ENCODE measurements at places on chromosomes 6 and 20.

DNA sequence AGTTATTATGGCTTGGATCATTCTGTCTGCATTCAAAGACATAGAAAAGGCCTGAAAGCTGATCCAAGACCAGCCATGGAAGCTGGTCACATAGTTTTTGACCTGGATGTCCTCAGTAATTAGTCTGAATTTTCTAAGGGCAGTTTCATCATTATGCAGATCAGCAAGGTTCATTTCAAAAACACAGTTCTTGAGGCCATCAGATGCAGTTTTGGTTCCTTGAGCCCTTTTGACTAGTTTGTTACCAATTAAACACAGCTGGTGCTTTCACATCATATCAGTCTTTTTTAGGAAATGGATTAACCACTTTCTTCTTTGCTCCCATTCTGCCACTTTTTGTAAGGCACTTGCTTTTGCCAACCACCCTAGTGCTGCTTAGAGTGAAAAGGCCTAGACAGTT is 129.4 kb downstream of the NCOA3 start:
- DNase-seq, result no peak

DNA sequence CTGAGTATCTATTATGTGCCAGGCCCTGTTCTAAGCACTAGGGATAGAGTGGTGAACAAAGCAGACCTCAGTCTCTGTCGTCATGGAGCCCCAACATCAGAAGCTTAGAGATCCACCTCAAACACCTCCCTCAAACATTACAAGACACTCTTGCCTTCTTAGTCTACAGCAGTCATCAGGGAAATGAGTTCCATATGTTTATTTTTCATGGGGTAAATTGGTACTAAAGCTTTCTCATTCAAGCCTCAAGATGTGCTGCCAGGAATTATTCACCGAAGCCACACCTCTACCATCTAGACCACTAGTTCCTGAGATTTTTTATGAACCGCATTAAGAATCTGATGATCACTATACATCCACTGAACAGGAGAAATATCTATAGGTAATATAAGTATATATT is 59.0 kb upstream of the TFB1M start:
- no peak for DNase-seq

GRCh38 chr6:46610862-46611553 is 41.6 kb downstream of the CYP39A1 start:
- no peak for DNase-seq

DNA sequence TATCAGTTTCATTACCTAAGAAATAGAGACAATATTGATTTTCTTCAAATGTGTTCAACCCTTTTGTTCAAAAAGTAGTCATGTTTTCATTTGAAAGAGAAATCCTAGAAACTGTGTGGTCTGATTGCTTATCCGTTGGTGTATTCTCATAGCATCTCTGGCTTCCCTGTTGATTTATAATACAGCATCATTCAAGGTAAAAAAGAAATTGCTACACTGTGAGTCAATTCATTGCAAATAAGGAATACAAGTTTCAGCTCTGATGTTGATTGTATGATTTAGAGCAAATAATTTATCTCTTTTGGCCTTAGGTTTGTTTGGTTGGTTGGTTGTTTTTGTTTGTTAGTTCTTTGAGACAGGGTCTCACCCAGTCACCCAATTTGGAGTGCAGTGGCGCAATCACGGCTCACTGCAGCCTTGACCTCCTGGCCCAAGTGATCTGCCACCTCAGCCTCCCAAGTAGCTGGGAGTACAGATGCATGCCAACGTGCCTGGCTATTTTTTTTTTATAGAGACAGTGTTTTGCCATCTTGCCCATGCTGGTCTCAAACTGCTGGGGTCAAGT is 185.5 kb upstream of the TNFAIP3 start:
- no peak for DNase-seq

GRCh38 chr6:143110996-143111395 is 50.3 kb downstream of the AIG1 start:
- no peak for DNase-seq

- DNase-seq, result no peak
Measured at GRCh38 chr20:34717230-34718095, 13.3 kb downstream of the TP53INP2 start.

DNA sequence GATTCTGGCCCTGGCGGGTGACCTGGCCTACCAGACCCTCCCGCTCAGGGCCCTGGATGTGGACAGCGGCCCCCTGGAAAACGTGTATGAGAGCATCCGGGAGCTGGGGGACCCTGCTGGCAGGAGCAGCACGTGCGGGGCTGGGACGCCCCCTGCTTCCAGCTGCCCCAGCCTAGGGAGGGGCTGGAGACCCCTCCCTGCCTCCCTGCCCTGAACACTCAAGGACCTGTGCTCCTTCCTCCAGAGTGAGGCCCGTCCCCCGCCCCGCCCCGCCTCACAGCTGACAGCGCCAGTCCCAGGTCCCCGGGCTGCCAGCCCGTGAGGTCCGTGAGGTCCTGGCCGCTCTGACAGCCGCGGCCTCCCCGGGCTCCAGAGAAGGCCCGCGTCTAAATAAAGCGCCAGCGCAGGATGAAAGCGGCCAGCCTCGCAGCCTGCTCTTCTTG is 868 bp upstream of the SLC2A4RG start:
- DNase-seq, result peak; percentile 76

DNA sequence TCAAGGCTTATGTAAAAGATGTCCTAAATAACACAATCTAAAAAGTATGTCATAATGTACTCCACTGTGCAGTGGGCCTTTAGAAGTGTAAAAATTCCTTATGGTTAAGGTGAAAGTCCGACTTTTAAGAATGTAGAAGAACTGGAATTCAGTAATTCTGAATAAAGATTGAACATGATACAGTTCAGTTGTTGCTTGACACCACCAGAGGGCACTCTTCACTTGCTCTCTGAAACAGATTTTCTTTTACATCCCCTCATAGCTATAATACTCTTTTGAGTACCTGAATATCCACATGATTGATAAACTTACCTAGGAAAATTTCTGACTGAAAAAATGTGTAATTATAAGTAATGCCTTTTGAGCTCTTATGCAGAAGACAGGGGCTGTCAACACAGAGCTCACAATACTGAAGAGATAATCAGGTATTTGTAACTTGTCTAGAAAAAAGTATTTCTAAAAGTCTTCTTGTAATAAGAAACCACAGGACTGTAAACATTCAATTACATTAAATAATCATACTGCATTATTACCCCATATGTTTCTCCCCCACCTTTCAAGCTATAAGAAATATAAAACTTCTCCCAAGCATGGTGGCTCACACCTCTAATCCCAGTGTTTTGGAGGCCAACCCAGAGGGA is 92.1 kb downstream of the POPDC3 start:
- DNase-seq, result no peak

GRCh38 chr6:159610881-159611280 is 82.2 kb downstream of the SOD2 start:
- no peak for DNase-seq

- no peak for DNase-seq
Measured at GRCh38 chr20:11849270-11849915, 68.3 kb upstream of the BTBD3 start.

DNA sequence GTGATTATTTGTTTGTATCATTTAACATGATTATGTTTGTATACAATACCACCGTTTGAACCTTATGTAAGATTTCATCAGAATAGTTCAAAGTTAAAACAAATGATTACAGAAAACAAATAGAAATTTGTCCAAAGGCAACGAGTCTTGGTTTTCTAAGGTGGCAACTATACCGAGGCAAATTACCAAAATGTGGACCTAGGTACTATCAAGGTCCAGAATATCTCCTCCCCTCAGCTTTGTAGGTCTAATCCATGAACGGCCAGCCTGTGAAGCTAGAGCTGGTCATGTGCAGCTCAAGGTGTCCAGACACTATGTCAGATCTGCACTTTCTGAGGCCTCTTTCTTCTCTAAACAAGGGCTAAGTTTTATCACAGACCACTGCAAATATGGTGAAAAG is 151.7 kb upstream of the BEND3 start:
- no peak for DNase-seq

DNA sequence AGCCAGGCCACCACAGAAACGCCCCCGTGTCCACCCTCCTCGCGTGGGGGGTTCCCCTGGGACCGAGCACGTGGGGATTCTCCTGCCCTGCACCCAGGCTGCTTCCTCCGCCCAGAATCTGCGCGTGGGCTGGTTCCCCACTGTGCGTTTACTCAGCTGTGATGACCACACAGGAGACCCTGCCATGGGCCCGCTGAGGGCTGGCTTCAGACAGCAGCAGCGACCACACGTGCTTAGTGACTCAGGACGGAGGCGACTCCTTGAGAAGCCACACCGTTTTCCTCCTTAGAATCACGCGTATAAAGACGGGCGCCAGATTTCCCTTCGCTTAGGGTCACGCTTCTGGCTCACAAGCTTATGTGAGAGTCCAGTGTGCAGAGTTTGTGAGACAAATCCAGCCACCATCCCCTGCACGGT is 63.9 kb upstream of the PDE10A start:
- DNase-seq, result no peak

DNA sequence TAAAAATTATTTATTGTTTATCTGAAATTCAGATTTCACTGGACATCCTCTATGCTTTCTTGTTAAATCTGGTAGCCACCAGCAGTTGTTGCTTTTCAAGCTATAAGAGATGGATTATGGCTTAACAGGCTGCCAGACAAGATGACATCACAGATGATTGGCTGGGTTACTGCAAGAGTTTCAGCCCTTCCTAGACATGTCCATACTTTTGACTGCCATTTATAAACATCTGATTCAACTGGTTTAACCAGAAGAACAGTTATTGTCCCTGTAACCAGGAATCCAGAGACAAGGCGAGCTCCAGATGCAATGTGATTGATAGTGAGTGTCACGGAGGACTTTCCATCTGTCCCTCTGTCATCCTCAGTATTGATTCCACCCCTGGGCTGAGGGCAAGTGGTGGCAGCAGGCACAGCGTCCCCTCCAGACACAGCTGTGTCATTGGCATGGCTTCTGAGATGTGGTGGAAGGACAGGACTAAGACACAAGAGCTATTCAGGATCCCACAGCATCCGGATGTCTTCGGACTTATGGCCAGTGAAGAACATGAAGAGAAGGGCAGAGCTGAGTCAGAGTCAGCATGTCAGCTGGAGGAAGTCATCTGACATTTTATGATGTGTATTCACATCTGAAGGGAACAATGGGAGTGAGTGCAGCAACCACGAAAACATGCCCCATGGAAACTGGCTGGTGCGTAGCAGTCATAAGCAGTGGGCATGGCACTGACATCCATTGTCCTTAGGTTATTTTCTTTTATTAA is 284.5 kb upstream of the CDYL start:
- DNase-seq, result no peak

DNA sequence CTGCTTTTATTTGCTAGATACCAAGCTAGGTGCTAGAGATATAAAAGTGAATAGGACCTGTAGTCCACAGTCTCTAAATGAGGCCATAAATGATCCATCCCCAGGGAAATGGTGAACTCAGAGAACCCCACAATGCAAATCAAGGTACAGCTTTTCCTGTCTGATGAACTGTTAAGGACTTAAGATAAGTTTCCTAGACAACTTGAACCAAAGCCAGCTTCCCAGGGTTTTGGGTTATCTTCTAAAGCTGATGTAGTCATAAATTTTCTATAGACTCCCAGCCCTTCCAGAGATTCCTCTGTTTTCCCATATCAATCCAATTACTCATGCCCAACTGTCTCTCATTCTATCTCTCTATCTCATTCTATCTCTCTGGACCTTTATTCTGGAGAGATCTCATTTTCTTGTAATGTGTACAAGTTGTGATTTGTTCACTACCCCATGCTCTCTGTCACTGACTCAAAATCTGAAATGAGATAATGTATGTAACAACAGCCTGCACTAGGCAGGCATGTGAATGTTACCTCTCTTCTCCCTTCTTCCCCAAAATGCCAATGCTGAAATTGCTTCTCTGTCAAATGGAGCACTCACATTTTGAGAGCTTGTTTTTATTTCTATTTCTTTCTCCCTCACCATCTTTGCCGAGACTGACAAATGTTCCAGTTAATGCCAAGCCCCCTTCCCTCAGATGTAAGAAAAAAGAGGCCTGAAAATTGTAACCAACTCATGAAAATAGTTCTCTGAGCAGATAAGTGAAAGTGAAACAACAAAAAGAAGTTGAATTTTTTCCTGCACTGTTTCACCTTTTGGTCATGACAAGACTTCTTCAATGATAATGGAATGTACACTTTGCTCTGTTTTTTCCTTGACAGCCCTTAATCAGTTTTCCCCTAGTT is 279.9 kb downstream of the SLC35F1 start:
- no peak for DNase-seq

- peak; percentile 86 for DNase-seq
Measured at GRCh38 chr20:31606804-31607639, 1.9 kb downstream of the ID1 start.

DNA sequence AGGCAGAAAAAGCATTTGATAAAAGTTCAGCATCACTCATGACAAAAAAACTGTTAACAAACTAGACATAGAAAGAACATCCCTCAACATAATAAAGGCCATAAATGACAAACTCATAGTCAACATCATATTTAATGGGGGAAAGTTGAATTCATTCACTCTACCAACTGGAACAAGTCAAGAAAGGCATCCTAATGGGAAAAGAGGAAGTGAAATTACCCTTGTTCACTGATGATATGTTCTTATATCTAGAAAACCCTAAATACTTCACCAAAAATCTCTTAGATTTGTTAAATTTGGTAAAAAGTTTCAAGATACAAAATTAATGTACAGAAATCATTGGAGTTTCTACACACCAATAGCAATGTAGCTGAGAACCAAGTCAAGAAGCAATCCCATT is 48.9 kb downstream of the GGTLC1 start:
- no peak for DNase-seq

- DNase-seq, result no peak
Measured at GRCh38 chr6:51120016-51120415, 301.3 kb downstream of the TFAP2B start.

- DNase-seq, result no peak
Measured at GRCh38 chr6:24775520-24776058, 852 bp downstream of the GMNN start.

DNA sequence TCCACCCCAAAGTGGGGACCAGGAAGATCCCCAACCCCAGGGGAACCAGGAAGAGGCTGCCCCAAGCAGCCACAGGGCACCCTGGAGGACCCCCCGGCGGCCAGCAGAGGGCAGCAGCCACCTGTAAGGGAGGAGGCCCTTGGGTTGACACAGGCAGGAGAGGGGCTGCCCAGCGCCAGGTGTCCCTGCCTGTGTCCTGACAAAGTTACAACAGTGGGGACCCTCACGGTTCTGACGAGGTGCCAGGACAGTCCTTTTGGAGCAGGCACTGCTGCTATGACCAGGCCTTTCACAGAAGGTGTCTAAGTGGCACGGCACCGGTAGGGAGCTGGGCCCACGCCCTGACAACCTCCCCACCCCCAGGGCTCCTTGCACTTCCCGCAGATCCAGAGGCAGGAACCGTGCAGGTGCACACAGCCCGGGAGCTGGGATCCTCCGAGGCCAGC is 176.7 kb downstream of the BMP7 start:
- peak; percentile 80 for DNase-seq

GRCh38 chr20:53757472-53757913 is 163.9 kb upstream of the ZNF217 start:
- DNase-seq, result no peak

- no peak for DNase-seq
Measured at GRCh38 chr6:31118178-31118577, 2.1 kb downstream of the CDSN start.

DNA sequence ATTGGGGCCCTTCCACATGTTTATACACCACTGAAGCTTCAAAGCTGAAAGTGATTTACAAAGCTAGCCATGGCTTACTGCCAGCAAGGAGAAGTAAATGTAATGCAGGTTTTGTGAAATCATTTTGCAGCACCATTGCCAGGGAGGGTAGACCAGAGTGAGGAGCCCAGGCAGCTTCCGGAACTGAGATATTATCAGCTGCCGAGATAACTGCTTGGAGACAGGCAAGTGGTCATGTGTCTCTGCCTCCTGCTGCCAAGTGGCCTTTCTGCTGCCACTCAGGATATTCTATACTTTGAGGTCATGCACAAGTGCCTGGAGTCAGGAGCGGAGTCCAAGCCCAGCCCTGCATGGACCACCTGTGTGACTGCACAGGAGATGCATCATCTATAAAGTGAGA is 160.2 kb downstream of the SYNDIG1 start:
- no peak for DNase-seq
